Ovary (tissue), 10 donors: ENCODE measurements at places on chromosomes 16 and 17.

- no peak for DNase-seq
Observed at GRCh38 chr17:54985476-54985875, 16.9 kb downstream of the STXBP4 start.

- no peak for DNase-seq
Observed at GRCh38 chr17:64632606-64633005, 29.5 kb downstream of the SMURF2 start.

DNA sequence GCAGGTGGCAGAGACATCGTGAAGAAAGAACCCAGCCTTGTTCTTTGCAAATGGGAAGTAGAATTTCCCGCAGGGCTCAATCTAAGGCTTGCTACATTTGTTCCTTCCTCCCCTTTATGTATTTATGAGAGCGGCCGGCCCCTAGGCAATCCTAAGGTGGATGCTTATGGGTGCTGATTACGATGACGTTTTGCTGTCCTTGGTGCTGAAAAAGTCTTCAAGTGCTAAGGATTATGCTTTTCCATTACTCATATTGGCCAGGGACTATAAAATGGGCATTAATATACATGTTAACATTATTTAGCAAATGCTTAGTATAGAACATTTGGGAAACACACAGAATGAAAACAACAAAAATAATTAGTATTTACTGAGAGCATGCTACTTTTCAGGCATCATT, 313.3 kb upstream of the XYLT1 start:
- DNase-seq = no peak

GRCh38 chr17:57257895-57258851, 1.9 kb downstream of the MSI2 start:
- no peak for DNase-seq

DNA sequence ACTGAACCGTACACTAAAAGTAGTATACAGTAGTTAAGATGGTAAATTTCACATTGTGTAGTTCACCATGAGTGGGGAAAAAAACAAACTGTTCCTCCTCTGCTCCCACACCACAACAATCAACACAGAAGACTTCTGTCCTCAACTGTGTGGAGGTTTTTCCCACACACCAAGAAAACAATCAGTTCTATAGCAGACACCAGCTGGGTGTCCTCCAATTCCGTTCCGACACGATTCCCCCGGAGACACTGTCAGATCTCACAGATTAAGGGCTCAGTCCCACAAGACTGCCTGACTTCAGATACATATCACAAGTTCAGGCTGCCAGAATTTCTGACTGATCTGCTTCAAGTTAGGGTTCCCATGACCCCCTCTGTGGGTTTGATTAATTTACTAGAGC, 31.8 kb downstream of the BBS2 start:
- no peak for DNase-seq

DNA sequence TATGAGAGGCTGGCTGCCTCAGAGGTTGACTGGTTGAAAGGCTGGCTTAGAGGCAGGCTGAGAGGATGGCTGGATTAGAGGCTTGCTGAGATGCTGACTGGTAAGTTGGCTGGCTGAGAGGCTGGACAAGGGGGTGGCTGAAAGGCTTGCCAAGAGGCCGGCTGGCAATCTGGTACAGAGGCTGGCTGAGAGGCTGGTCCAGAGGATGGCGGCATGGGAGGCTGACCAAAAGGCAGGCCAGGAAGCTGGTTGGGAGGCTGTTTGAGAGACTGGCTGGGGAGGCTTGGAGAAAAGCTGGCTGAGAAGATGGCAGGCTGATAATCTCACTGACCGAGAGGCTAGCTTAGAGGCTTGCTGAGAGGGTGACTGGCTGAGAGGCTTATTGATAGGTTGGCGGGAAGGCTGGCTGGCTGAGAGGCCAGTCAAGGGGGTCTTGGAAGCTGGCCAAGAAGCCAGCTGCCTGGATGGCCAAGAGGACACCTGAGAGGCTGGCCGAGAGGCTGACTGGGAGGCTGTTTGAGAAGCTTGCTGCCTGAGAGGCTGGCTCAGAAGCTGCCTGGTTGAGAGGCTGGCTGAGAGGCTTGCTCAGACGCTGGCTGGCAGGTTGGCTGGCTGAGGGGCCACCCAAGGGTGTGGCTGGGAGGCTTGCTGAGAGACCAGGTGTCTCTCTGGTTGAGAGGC, 34.2 kb upstream of the ACSM2B start:
- no peak for DNase-seq

- no peak for DNase-seq
Observed at GRCh38 chr16:12433691-12434390, 369.8 kb downstream of the CPPED1 start.

GRCh38 chr16:15513156-15513555, 78.8 kb downstream of the BMERB1 start:
- DNase-seq = no peak

GRCh38 chr17:27560668-27561067, 70.3 kb upstream of the LGALS9 start:
- no peak for DNase-seq
